ENCODE measurements at places on chromosomes 12 and 14.
A peak's percentile ranks its signal among the peaks of the same experiment; 100 is the strongest.

- DNase-seq = no peak
Observed at GRCh38 chr14:51868405-51868804, 8.0 kb downstream of the GNG2 start.

- no peak for DNase-seq
Observed at GRCh38 chr14:85042301-85042700, 487.6 kb upstream of the FLRT2 start.

DNA sequence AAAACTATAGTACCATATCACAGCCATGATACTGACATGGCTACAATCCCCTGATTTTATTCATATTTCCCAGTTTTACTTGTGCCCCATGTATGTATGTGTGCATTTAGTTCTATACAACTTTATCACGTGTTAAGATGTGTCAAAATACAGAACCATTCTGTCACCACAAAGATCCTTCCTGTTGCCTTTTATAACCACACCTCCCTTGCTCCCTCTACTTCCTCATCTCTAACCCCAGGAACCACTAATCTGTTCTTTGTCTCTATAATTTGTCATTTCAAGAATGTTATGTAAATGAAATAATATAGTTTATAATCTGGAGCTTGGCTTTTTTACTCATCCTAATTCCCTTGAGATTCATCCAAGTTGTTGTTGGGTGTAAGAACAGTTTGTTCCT is 358.4 kb downstream of the DPF3 start:
- DNase-seq = no peak

GRCh38 chr14:66121859-66122258 is 364.3 kb upstream of the CCDC196 start:
- DNase-seq = no peak

- DNase-seq = peak; percentile 15
Observed at GRCh38 chr12:123389560-123390351, 5.8 kb downstream of the KMT5A start.

- DNase-seq = no peak
Observed at GRCh38 chr12:107359382-107359781, 266.0 kb upstream of the CRY1 start.

DNA sequence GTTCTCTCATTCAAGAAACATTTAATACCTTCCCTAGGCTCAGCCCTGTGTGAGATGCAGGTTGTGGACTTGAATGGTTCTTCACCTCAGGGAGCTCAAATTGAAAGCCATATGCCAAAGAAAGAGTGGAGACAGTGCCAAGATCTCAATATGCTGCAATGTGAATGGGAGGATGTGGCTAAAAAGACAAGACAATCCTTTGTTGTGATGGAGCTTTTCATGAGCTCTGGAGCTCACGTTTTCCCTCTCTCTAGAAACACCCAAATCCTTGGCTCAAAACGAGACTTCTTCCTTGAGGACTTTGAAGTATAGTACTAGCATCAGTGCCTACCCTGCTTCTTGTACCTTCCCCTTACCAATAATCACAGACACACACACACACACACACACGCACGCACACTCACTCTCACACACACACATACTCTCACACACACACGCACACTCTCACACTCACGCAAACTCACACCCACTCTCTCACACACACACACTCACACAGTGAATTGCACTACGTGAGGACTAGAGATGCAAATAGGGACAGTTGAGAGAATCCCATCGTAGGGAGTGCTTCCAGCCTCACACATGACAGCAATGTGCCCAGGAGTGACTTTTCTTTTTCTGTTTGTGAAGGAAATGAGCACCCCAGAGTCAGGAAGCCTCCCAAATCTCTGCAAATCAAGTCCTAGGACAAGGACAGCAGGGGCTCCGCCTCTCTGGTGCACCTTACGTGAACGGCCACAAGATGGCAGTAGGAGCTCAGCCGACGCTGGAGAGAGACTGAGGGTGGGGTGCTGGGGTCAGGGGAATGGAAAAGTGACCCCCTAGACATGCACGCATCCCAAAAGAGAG is 231.4 kb downstream of the PCNX1 start:
- DNase-seq = peak; percentile 38

DNA sequence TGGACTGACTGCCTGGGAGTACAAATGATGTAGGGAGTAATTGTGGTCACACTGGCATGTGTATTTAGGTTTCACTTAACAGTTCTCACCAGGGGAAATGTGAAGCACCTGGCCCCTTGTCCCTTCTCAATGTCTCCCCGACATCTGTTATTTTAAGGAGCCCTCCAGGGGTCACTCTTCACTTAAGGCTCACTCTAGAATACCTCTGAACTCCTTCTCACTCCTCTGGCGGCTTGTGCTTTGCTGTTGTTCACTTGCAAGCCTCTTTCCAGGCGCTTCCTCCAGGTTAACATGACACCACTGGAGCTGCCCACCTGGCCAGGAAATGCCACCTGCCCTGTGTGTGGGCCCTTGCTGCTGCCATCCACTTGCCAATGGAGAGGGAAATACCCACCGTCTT is 56.5 kb upstream of the GZMB start:
- no peak for DNase-seq

DNA sequence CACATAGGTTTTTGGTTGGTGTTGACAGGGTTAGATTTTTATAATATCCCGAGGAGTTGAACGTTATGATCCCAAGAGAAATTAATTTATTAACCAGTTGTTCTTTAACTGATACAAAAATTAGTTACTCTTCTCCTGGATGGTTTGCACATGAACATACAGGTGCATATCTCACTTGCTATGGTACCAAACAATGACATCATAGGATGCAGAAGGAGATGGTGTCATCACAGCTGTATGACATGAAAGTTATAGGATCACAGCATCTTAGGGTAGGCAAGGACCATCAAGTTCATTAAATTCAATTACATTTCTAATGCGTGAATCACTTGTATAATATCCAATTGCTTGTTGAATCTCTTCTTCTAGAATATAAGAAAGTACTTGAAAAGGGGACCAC is 175.8 kb downstream of the PAH start:
- no peak for DNase-seq

GRCh38 chr14:58801086-58801485 is 163.3 kb downstream of the DACT1 start:
- no peak for DNase-seq

DNA sequence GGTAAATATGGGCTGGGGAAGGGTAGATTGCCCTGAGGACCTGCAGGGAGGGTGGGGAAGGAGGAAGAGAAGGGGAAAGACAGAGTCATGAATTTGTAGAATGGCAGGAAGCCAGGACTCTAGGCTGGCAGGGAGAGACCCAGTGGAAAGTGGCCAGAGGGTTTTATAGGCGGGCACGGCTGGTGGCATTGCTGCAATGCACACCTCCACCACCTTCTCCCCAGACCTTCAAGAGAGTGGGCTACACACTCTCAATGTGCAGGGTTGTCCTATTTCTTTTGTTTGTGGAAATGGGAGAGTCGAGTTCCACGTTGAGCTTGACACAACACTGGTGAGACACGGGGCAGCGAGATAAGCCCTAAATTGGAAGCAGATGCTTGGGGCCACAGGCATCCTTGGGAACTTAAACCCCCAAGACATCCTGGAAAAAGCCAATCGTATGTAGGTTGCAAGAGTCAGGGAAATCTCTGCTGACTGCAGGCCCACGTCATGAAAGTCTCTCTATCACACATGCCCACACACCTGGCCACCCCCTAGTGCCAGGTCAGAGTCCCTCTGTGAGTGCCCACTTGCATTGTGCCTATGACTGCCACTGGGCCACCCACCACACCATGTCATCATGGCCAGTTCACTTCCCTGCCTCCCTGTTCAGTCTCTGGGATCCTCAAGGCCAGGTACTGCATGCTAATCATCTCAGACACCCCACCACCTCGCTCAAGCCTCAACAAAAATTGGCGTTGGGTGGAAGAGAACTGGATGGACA is 38.0 kb upstream of the BDKRB2 start:
- DNase-seq = no peak

- no peak for DNase-seq
Observed at GRCh38 chr12:62371661-62372060, 95.0 kb upstream of the MON2 start.

- no peak for DNase-seq
Observed at GRCh38 chr12:57368349-57369095, 62.3 kb downstream of the R3HDM2 start.

DNA sequence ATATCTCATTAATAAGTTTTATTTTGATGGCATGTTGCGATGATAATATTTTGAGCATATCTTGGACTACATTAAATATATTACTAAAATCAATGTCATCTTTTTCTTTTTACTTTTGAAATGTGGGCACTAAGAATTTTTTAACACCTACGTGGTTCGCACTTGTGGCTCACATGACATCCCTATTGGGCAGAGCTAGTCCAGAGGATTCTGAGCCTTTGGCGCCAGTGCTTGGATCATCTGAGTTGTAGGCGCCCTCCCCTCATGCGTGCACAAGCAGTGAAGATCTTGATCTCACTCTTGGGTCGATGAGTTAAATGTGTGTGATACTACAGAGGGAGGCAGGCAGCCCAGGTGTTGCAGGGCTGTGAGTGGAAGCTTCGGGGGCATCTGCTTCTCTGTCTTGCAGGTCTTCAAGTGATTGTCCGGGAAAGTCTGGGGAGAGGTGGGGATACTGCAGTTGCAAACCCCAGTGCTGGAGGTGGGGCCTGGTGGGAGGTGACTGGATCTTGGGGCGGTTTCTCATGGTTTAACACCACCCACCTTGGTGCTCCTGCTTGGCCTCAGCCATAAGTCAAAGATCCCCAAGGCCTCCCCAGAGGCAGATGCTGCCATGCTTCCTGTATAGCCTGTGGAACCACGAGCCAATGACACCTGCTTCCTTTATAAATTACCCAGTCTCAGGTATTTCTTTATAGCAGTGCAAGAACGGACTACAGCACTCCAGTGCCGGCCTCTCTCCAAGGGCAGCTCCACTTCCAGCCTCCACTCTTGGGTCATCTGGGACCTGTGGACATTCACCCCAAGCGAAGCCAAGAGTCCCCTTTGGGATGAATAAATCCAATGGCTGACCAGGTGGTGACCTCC is 46.1 kb upstream of the PPP2R5C start:
- no peak for DNase-seq

GRCh38 chr12:98048326-98048725 is 467.1 kb upstream of the TMPO start:
- no peak for DNase-seq

DNA sequence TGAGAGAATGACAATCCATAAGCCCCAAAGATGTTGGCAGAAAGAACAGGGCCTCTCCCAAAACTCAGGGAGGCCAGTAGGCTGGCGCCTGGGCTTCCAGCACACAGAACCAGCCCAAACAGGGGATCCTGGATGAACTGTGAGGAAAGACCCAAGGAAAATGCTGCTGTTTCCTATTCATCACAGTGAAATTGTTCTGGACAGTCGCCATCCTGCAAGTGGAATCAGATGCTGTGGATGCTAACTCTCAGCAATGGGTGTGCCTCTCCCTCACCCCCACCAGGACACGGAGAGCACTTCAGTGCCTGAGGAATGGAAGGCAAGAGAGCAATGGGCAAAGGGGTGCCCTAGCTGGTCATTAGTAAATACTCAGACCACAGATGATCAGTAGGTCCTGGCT is 80.8 kb downstream of the ANO2 start:
- no peak for DNase-seq

- no peak for DNase-seq
Observed at GRCh38 chr12:8033153-8034044, 883 bp downstream of the FOXJ2 start.

DNA sequence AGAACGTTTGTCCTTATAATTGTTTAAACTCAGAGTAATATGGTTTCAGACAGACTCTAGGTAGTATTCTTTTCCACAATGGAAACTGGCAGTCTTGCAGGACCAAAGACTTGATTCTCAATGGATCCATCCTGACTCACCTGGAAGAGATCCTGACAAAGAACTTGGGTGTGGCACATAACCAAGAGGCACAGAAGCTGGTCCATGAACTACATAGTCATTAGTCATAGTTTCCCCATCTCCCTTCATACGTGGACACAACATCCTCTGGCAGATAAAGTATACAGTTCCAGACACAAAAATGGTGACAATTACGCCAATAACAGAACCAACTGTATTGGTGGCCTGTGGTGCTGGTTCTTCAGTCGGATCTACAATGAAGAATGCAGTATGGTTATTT is 55.8 kb downstream of the BCL2L14 start:
- no peak for DNase-seq

GRCh38 chr12:112239020-112239419 is 113.7 kb downstream of the TRAFD1 start:
- no peak for DNase-seq

GRCh38 chr14:56812364-56813141 is 2.3 kb upstream of the OTX2 start:
- no peak for DNase-seq

DNA sequence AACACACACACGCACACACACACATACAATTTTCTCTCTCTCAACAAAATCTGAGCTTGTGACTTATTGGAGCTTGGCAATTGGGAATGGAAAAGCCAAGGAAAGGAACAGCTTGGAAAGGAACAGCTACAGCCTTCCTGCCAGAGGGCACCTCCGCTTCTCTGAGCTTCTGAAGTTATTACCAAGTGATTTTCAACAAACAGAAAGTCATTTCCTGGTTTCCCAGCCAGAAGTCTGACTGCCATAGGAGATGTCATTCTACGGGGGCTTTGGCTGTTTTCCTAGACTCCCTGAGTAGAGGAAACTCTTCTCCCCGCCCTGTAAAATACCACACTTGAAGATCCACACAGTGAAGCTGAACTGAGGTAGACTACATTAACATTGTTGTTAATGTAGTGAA is 198.3 kb downstream of the CFAP54 start:
- DNase-seq = no peak

- DNase-seq = no peak
Observed at GRCh38 chr14:96138241-96138640, 66.4 kb upstream of the BDKRB2 start.

DNA sequence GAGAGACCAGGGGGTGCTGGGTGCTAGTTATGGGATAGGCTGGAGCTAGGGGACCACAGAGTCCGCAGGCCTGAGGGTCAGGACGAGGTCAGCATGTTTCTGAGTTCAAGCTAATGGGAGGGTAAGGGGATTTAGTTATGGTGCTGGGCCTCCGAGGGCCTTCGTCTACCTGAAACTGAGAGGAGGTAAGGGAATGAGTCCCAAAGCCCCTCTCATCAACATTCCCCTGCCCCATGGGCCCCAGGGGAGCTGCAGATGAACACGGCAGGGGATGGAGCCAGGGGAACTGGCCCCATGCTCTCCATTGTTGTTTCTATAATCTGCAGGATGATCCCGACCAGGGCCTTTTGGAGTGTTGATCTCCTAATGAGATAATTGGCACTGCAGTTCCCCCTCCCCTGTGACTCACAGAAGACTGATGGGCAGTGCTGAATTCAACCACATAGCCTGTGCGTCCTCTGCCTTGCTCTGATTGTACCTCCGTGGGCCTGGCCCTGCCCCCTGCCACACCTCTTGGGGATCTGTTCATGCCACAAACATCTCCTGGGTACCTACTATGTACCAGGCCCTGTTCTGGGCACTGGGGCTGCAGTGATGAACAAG is 21.4 kb downstream of the FAIM2 start:
- DNase-seq = no peak

DNA sequence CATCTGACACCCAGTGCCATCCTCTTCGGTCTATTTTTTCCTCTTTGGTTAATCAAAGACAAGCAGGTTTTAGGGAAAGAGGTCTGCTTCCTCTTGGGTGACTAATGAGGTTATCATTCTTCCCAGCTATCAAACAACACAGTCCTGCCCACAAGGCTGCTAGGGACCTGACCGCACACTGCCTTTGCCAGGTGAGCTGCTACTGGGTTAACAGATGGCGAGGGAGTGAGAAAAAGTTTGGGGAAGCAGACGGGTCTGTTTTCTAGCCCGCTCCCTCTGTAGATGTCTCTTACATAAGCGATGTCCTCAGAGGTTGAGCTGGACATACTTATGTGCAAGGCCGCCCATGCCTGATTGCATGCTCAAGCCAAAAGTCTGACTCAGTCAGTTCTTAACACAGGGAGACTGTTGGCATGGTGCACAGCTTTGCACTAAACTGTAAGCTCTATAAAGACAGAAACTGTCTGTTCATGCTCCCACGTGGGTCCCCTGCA is 94.1 kb downstream of the SLC15A4 start:
- no peak for DNase-seq

All from activated T-helper 1 cell treated with anti-CD3 and anti-CD28 coated beads, Interleukin-2, amount 50 U/mL, for 16 hours (primary cell).